ENCODE measurements at places on chromosomes 5 and 9. TPM values are rescaled to one million over a fixed set of nuclear protein-coding genes. Genes with fewer than 3 reads are reported as not detected.

The C7 gene
- total RNA-seq = not detected

The SLC36A2 gene
- not detected for total RNA-seq

The KIAA0825 gene
- total RNA-seq = 1.9 TPM

The RIGI gene
- total RNA-seq = 3.4 TPM

The OBP2B gene
- not detected for total RNA-seq

The DND1 gene
- total RNA-seq = not detected

The F2RL1 gene
- total RNA-seq = 32.2 TPM

The AJM1 gene
- total RNA-seq = 1.7 TPM

The SEMA6A gene
- total RNA-seq = 7.2 TPM

The PTGDS gene
- total RNA-seq = not detected

The FAM221B gene
- total RNA-seq = not detected

The BSPRY gene
- total RNA-seq = 6.5 TPM

The SURF2 gene
- total RNA-seq = 72.9 TPM

Data from tracheal epithelial cell (primary cell).